ENCODE measurements at places on chromosomes 2 and 18.

- no peak for DNase-seq
These were observed 70.3 kb upstream of the CCDC85A start for GRCh38 chr2:56113382-56113975.

DNA sequence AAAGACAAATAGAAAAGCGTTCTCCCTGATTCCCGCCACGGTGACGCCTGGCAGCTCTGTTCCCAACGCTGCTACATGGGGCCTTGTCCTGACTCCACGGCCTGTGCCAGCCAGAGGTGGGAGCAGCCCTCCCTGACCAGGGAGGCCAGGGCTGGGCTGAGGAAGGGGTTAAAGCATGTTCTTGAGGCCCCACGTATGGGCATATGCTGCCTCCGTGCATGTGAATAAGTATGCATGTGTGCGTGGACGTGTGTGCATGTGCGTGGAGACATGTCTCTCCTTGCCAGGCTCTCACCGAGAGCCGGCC lies 1.6 kb upstream of the SNED1 start:
- no peak for DNase-seq

DNA sequence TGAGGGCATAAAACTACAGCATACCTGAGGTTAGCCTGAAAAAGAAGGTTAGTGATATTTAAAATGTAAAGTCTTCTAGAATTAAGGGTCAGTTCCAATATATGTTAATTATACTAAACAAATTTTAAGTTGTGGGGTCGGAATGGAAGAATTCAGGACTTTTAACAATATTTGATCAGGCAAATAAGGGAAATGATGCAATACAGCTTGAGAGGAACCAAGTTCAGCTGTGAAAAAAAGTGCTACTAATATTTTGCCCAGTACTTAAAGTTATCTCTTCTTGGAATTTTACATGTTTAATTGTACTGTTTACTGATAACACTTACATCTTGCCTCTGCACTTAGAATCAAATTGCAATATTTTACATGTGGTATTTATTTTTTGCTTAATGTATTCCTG lies 345.5 kb upstream of the CWC22 start:
- no peak for DNase-seq

DNA sequence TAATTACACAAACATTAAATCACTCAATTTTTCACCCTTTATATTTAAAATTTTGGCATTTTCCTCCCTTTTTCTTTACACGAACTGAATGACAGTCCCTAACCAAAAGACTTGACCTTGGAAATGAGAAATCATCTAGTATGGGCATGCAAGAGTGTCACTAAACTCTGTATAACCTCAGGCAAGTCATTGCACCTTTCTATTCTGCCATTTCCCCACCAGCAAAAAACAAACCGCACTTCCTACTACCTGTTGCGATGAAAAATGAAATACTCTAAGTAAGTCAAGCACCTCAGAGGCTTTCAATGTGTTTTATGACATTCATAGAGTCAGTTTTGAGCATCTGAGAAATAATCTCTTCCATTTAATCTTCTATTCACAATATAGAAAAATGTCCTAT lies 44.1 kb downstream of the ANKRD44 start:
- no peak for DNase-seq

DNA sequence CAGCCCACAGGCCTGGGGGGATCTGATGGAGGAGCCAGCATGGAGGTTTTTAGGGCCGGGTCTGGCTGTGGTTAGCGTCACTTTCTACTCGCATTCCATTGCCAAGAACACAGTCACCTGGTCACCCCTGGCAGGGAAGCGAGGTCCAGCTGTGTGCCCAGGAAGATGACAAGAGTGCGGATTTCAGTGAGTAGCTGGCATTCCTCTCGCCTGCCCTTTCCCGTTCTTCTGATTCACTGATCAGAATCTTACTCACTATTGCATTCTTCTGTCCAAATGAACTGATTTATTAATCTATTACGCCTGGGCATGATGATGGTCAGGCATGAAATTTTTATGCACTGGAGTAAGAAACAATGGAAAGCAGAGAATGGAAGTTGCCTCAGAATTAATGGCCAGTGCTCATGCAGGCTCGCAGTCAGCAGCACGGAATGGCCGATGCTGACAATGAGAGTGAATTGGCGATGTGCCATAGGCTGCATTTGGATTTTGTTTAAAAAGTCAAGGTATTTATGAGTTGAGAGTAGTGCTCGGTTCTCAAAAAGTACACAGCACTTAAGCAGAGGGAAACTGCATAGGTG lies 76.4 kb upstream of the MGAT5 start:
- DNase-seq, result peak; percentile 47

DNA sequence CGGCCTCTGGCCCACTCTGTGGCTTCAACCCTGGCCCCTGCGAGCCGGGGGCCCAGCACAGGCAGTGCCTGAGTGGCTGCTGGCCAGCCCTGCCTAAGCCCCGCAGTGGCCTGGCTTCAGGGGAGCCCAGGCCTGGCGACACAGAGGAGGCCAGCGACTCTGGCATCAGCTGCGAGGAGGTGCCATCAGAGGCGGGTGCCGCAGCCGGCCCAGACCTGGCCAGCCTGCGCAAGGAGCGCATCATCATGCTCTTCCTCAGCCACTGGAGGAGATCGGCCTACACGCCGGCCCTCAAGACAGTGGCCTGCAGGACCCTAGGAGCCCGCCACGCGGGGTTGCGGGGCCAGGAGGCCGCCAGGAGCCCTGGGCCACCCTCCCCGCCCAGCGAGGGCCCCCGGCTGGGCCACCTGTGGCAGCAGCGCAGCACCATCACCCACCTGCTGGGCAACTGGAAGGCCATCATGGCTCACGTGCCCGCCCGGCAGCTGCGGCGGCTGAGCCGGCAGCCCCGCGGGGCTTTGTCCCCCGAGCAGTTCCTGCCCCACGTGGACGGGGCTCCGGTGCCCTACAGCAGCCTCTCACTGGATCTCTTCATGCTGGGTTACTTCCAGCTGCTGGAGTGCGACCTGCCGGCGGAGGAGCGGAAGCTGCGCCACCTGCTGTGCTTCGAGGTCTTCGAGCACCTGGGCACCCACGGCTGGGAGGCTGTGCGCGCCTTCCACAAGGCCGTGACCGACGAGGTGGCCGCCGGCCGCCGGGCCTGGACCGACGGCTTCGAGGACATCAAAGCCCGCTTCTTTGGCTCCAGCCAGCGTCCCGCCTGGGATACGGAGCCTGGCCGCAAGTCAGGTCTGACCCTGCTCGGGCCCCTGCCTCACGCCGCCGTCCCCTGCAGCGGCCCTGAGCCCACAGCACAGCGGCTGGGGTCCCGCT lies 7.5 kb upstream of the KLHL30 start:
- DNase-seq, result no peak

DNA sequence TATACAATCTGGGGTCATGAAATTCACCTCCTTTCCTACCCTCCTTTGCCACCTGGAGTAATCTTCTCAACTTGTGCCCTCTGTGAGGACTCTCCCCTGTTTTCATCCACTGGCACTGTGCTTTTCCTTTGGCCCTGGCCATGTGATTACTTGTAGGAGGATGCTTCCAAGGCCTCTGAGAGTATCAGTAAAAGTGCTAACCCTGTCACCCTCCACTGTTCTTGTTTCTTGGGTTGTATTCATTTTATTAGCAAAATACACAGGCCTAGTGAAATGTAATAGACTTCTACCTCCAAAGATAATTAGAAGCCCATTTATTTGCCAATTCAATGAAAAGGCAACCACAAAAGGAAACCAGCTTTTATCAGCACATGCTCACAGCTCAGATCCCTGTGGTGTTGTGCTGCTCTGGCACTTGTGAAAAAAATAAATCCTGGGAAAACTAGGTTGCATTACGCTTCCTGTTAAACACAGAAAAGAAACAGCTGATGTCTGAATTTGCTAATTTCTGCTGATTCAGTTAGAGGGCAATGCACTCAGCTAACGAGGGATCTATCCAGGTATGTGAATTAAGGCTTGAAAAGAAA lies 357.5 kb upstream of the ETAA1 start:
- no peak for DNase-seq

- DNase-seq, result no peak
These were observed 11.2 kb downstream of the CASP10 start for GRCh38 chr2:201194097-201194496.

- no peak for DNase-seq
These were observed 12.5 kb downstream of the RASGRP3 start for GRCh38 chr2:33488715-33489540.

DNA sequence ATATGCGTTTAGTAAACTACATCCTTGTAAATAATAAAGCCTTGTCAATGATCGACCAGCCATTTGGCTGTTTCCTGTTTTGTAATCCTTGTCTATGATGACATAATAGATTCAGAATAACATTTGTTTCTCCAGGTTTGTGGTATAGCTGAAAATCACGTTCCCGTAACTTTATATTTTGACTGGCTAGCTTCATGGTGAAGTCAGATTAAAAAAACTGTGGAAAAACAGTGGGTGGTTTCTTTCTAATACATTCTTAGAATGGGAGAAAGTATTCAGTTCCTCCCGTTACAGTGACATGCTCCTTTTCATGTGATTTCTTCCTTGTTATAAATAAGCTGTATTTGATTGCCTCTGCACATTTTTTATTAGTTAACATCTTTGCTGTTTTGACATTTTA lies 366.9 kb downstream of the NYAP2 start:
- DNase-seq, result no peak

- DNase-seq, result no peak
These were observed 176.1 kb downstream of the CAPN13 start for GRCh38 chr2:30631051-30631671.

GRCh38 chr18:13463526-13464210 lies 245.1 kb downstream of the LDLRAD4 start:
- no peak for DNase-seq

DNA sequence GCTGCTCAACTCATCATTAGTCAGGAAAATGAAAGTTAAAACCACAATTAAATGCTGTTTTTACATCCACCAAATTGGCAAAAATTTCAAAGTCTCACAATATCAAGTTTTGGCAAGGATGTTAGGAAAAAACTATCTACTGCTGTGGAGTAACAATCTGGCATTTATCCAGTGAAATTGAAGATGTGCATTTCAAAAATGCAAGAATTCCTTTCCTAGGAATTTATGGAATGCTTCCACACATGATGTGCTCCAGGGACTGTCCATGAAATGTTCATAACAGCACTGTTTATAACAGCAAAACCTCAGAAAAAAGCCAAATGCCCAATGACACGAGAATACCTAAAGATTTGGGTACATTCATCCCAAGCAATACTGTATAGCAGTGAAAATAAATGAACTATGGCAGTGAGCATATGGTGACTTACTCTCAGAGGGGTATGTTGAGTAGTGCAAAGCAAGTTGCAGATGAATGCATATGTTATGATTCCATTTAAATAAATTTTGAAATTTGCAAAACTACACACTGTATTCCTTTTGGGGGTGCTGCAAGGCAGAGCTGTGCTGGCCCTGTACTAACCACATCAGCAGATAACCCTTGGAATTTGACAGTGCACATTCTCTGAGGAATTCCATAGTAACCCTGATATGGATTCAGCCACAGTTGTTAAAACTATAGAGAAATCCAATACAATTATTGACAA lies 41.3 kb upstream of the GYPC start:
- DNase-seq, result no peak

DNA sequence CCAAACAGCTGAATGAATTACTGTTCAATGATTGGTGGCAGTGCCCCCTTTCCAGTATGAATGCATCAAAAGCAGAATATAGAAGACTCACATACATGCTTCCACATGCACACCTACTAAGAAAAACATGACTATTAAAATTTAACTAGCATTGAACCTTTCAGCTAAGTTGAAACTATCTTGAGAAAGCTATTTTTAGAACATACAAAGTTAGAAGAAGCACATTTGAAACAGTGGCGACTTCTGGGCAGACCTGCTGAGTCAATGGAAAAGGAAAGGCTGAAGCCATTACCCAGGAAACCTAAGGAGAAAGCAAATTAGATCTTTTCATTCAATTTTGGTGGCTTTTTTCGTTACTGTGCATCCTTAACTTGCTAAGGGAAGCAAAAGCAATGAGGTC lies 55.9 kb downstream of the PLA2R1 start:
- DNase-seq, result no peak

DNA sequence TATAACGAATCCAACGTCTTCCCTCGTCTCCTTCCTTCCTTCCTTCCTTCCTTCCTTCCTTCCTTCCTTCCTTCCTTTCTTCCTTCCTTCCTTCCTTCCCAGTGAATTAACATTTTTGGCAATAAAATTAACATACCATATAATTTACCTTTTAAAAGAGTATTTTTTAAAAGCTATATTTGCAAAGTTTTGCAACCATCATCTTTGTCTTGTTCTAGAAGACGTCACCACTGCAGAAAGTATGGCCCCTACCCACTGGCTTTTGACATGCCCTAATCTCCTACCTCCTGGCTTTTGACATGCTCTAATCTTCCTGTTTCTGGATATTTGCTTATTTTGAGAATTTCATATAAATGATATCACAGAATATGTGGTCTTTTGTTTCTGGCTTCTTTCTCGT lies 1023.9 kb upstream of the ZEB2 start:
- DNase-seq, result no peak

DNA sequence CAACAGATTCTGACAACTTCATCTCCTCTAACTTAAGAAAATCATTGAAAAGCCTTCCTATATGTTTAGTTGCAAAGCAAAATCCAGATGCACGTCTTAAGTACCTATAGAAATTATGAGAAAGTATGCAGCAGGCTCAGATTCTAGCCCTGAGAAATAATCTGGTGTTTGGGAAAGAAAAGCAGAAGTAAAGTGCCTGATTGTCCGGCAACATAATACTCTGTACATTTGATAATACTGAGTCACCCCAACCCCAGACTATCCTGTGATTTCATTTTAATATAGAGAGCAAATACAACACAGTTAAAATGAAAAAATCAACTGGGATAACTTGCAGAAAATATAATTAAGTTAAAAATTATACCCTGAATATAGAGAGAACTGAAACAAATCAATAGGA lies 13.5 kb downstream of the RFX8 start:
- DNase-seq, result no peak

DNA sequence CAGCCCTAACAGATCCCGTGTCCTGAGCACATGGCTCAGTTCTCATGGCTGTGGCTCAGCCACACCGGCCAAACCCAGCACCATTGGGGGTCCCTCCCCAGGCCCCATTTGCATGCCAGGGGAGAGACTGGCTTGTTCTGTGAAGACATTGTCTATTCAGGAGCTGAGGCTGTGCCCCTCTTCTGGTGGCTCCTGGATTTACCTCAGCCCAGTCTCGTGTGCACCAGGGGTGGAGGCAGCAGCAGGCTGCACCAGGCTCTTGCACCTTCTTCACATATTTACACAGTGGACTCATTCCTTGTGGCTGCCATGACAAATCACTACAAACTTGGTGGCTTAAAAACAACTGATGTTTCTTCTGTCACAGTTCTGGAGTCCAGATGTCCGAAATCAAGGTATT lies 92.4 kb upstream of the ITGA6 start:
- no peak for DNase-seq

- DNase-seq, result no peak
These were observed 257.6 kb downstream of the CYP26B1 start for GRCh38 chr2:71889759-71890684.

GRCh38 chr2:4937550-4937949 lies 754.6 kb upstream of the SOX11 start:
- DNase-seq, result no peak

DNA sequence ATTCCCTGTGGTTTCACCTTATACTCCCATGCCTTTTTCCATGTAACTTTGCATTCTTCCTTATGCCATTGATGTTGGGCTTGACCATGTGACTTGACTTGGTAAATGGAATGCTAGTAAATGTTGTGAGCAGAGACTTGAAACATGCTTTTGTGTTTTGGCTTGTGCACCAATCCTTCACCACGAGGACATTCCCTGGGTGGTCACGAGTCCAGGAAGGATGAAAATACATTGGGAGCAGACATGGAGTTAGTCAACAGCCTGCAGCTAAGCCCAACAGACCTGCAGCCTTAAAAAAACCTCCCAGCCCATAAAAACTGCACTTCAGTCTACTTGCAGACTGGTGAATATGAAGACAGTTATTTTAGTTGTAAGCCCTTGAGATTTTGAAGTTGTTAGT lies 116.5 kb upstream of the SPATS2L start:
- DNase-seq, result no peak

Data from hypothalamus (tissue), 51 donors.